GM12864 (cell line): ENCODE measurements at places on chromosomes 2 and 18.

DNA sequence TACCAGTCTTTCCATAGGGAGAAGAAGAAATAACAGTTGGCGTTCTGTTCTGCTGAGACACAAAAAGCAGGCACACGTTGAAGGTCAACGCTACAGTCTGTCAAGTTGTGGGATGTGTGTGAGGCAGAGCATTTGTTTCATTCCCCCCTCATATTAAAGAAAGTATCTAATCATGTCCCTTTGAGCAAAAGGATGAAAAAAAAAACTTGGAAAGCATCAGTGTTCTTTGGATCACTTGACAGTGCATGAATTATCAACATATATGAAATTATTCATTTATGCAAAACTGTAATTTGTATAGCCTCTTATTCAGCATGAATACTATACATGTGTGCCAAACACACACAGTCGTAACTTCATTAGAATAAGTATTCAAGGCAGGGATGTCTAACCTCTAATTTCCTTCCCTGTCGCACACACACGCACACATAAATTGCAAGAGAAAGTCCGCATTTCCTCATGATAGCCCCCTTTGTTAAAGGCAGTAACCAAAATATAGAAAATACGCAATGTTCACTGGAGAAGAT is 228.6 kb downstream of the RND3 start:
- no peak for DNase-seq

DNA sequence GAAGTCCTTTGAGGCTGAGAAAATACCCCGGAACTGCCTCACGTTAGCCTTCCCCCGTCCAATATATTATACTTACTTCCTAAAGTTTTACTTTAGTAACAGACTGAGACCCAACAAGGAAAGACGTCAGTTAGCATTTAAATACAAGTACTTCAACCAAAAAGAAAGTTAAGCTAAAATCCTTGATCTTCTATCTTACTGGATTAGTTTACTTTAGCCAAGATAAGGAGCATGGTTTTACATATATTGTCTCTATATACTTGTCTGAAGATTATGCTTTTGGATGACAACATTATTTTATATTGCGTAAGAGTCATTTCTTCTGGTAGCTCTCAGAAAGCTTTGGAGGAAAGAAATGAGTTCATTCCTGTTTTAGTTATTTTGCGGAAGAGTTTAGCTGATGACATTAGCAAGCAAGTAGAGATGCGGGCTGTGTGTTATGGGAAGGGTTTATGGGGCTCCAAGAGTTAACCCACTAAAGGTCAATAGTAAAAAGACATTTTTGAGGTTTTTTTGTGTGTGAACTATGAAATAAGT is 532.9 kb downstream of the ZNF516 start:
- no peak for DNase-seq

GRCh38 chr18:32372381-32373061 is 98.2 kb downstream of the GAREM1 start:
- DNase-seq: no peak

GRCh38 chr18:60976976-60977375 is 356.3 kb upstream of the CDH20 start:
- no peak for DNase-seq

DNA sequence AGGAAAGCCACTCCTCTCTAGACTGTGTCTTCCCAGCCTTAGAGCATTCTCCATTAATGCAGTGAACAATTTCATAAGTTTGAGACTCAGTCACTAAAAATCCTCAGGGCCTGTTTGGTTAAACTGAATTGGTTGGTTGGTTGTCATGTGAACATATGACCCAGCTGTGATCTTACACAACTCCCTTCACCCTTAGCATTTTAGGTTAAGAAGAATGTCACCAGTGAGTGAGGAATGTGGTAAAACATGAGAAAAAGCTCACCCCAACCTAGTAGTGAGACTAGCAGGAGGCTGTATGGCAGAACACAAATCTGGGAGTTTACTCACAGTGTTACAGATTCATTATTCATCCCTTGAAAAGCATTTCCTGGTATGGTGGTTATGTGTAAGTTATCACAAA is 32.4 kb downstream of the LHCGR start:
- no peak for DNase-seq
